Epithelial cell of proximal tubule (primary cell): ENCODE measurements at places on chromosomes 12 and 14. TPM values are rescaled to one million over a fixed set of nuclear protein-coding genes. Genes with fewer than 3 reads are reported as not detected.

Gene RTL1
- total RNA-seq, result 0.06 TPM in 1 of 2 replicates, not detected in the other

- no peak for DNase-seq
Measured at GRCh38 chr12:93413064-93413463, 28.7 kb downstream of the UBE2N start.

Gene BHLHE41
- total RNA-seq, result 1.3 and 5.2 TPM in 2 replicates

DNA sequence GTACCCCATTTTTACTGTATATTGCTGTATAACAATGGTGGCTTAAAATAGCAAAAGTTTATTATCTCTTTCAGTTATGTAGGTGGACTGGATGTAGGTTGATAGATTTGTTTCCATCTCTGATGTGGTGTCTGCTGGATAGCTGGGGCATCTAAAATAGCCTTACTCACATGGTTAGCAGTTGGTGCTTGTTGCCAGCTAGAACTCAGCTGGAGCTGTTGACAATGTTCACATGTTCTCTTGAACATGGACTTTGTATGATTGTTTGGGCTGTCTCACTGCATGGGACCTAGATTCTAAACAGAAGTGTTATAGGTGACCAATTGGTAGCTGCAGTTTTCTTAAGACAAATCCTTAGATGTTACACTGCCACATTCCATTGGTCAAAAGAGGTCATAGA is 126.9 kb downstream of the GPHN start:
- DNase-seq, result no peak

DNA sequence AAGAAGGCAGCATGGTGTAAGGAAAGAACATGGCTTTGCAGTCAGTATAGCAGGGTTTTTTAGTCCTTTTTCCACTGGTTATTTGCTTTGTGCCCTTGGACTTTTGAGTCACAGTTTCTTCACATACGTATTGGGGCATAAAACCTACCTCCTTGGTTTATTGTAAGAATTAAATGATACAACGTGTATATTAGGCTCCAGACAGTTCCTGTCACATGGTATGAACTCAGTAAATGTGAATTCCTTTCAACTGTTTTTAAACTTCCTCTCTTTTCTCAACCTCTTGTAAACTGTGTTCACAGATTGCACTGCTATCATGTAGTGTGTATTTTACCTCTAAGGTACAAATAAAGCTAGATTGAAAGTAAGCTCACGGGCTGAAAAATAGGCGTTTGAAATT is 29.5 kb downstream of the MSRB3 start:
- no peak for DNase-seq

DNA sequence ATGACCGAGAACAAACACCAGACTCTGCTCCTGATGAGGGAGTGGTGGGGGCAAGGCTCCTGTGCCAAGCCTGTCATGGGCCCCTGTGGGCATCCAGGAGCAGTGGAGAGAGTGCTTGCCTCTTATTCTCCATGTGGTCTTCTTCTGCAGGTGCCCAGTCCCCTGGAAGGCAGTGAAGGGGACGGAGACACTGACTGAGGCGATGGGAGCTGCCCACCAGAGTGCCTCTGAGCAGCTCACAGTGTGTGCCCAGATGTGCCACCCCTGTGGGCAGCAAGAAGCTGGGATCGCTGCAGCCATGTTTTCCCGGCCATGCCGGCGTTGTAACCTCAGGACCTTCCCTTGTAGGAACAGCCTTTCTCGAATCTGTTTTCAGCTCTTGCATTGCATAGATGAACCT is 6.4 kb upstream of the EP400 start:
- no peak for DNase-seq

- no peak for DNase-seq
Measured at GRCh38 chr14:102231476-102232347, 73.3 kb downstream of the MOK start.

Gene SLC6A13
- 0.22 TPM in 1 of 2 replicates, not detected in the other for total RNA-seq

DNA sequence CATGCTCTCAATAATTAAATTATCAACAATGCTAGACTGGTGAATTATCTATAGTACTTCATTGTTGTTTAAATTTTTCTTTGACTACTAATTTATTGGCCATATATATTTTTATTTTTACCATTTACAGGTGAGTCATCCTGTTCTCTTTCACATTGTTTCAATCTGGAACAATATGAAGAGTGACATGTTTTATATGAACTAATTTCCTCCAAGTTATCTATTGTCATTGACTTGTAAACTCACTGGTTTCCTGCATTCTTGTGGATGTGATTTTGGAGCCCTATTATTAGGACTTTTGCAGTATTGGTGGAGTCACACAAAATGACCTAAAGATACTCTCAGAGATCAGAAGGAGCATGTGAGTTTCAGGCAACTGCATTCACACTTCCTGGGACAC is 297.7 kb downstream of the AEBP2 start:
- DNase-seq, result no peak

- DNase-seq, result no peak
Measured at GRCh38 chr14:35046751-35047536, 872 bp downstream of the FAM177A1 start.

Gene MMP19
- total RNA-seq, result 1.2 and 1.3 TPM in 2 replicates

Gene MMP14
- 224 and 227 TPM in 2 replicates for total RNA-seq

Gene KCNK13
- 0.12 and 0.22 TPM in 2 replicates for total RNA-seq

Gene CLMN
- 4.5 and 9.6 TPM in 2 replicates for total RNA-seq

DNA sequence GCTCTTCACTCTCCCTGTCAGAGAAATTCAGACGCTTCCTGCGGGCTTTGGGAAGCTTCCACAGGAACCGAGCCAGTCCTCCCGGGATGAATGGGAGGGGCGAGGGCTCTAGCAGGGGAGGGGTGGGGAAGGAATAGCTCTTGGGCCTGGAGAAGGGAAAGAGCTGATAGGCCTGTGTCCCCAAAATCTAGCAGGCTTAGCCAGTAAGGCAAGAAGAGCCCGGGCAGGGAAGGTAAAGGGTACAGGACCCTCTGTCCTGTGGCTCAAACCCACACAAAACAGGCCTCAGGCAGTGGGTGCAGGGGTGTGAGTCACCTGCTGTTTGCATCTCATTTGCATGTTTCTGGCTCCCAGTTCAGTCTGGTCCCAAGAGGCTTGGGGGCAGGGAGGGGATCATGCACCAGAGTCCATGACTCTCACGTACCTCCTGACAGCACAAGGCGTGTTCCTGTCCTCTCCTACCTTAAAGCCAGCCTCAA is 8.7 kb upstream of the SMUG1 start:
- DNase-seq, result no peak

Gene KRT6A
- 0.29 TPM in 1 of 2 replicates, not detected in the other for total RNA-seq

Gene TAS2R43
- not detected in 2 replicates for total RNA-seq

DNA sequence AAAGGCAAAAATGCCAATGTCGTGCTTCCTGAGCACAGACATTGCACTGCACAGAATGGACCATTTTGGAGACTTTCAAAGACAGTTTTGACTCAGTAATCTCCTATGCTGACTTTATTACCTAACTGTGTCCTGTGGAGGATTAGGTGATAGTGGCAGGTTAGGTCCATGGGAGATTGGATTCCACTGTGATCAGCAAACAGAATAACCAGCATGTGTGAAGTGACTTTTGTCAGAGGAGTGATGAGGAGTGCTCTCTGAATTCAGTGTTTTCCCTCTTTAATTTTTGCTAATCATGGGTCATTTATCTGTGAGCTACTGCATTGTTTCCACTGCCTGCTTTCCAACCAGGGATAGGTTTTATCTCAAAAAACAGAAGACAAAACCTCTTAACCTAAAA is 662.5 kb downstream of the DIO2 start:
- DNase-seq, result no peak

DNA sequence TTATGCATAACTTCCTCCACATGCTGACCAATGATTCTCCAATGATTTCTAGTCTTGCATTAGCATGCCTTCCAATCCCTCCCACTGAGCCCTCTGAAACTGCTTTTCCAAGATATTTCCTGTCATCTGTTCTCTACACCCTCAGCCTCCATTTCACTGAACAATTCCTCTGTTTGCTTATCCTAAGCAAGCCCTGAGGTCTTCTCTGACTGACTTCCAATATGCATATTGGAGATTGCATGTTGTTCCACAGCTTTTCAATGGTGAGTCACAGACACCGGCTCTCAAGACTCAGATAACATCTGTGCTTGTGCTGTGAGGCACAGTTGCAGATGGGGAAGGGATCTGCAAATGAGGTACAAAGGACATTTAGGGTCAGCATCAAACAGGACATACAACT is 141.0 kb downstream of the SLC16A7 start:
- DNase-seq, result peak; percentile 6

DNA sequence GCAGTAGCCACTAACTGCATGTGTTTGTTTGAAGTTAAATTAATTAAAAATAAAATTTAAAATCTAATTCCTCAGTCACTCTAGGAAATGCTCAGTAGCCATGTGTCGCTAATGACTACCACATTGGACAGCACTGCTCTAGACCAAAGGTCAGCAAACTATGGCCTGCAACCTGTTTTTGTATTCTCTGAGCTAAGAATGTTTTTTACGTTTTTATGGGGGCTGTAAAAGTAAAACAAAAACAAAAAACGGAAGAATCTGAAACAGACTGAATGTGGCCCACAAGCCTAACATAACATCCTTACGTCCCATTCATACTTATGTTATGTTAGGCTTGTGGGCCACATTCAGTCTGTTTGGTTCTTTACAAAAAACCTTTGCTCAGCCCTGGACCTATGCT is 57.8 kb downstream of the LIN52 start:
- DNase-seq, result no peak

Gene TAS2R31
- 0.65 TPM in 1 of 2 replicates, not detected in the other for total RNA-seq

DNA sequence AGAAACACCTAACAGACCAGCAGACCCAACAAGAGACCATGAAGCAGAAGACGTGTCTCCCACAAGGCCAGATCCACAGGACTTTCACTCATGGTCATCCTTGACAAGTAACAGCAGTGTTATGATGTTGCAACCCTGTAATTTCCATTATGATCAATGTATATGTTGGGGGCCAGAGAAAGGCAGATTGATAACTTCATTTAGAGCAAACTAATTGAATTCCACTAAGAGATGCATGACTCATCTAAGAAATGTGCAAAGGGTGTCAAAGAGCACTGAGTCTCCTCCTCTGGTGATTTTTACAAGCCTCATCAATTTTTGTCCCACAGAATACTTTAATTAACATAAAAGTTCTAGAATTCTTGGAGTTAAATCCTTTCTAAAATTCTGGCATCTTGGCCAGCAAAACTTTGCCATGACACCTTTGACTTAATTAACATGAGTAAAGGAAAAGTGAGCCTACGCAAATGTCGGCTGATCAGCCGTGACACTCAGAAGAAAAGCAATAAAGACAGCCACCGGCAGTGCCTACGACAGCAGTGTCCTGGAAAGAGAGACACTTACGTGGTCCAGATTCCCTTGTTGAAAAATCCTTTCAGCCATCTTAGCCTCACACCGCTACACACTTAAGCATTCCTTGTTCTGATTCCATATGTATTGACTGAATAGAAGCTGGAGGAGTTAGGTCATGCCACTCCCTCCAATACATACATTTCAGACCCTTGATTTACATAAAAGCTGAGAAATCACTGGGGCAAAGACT is 370.2 kb upstream of the CCDC196 start:
- DNase-seq, result no peak
